ENCODE measurements at places on chromosomes 3 and 15. TPM values are rescaled to one million over a fixed set of nuclear protein-coding genes. Genes with fewer than 3 reads are reported as not detected.

The ADAMTS7 gene
- total RNA-seq: 1.4 TPM

The CPN2 gene
- not detected for total RNA-seq

The PIGX gene
- 38.0 TPM for total RNA-seq

The TMIE gene
- 0.84 TPM for total RNA-seq

The PLSCR4 gene
- not detected for total RNA-seq

The KCNMB3 gene
- total RNA-seq: 0.55 TPM

The FBN1 gene
- 1.4 TPM for total RNA-seq

The PLA2G4E gene
- not detected for total RNA-seq

The HIGD2B gene
- 0.68 TPM for total RNA-seq

The ZBTB38 gene
- 19.9 TPM for total RNA-seq

The ATP10A gene
- total RNA-seq: 16.6 TPM

The NRROS gene
- 27.7 TPM for total RNA-seq

The LRRIQ4 gene
- 0.32 TPM for total RNA-seq

DNA sequence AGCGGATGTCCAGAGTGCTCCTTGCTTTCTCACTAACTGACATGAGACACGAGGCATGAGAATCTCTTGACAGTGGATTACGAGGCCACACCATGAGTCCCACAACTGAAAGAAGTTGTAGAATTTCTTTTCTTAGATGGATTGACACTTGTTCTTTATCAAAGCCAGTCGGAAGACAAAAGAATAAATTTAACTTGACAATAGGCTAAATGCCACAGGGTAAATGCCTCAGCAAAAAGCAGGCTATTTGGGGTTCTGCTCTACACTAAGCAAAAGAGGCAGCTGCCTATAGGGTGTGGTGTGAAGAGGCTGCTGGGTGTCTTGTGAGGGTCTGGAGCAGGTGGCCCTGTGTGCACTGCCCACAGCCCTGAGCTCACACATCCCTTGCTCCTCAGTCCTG lies 135.1 kb upstream of the SEMA6D start:
- DNase-seq: no peak

- DNase-seq: peak; percentile 71
Measured at GRCh38 chr3:53044711-53045517, 959 bp downstream of the SFMBT1 start.

- DNase-seq: no peak
Measured at GRCh38 chr15:63860155-63860554, 26.4 kb upstream of the HERC1 start.

- DNase-seq: no peak
Measured at GRCh38 chr3:66851894-66852613, 146.1 kb upstream of the KBTBD8 start.

GRCh38 chr15:84879088-84879780 lies 5.2 kb upstream of the SLC28A1 start:
- DNase-seq: no peak

DNA sequence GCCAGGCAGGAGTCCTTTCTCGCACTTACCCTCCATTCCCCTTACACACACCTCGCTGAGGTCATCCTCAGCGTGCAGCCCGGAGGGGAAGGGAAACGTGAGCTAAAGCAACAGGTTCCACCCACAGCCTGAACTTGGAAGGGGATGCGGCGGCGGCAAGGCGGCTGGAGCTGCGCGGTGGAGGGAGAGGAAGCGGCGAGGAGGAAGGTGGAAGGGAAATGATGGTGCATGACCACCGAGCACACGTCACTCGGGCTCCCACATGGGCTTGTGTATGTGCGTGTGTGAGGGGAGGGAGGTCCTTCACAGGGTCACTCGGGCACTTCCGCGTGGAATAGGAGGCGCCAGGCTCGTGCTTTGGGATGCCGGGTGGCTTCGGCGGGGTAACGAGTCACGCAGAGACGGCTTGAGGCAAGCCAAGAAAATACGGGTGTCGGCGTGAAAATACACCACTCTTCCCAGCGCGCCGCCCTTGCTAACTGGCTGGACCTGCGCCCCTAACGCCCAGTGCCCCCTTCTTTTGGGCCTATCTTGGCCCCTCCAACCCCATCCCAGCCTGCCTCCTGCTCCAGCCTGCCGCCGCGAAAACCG lies 225.5 kb upstream of the IL12A start:
- DNase-seq: peak; percentile 7

DNA sequence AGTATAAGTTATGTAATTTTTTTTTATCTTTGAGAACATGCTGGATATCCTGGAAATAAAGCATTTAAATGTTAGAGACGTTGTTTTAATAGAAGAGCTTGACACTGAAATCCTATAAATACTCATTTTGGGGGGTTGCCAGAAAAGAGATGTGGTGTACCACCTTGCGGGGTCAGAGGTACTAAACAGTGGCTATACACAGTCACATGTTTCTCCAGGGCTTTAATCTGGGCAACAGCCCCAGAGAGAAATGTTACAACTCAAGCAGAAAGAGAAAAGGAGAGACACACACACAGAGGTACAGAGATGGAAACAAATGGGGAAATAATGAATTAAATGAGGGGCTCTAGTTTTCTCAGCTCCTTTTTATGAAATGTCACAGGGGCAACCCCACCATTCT lies 113.8 kb downstream of the SENP2 start:
- DNase-seq: no peak

GRCh38 chr3:186209810-186210752 lies 101.2 kb upstream of the ETV5 start:
- DNase-seq: no peak

GRCh38 chr15:27017168-27017809 lies 46.3 kb downstream of the GABRG3 start:
- peak; percentile 51 for DNase-seq

DNA sequence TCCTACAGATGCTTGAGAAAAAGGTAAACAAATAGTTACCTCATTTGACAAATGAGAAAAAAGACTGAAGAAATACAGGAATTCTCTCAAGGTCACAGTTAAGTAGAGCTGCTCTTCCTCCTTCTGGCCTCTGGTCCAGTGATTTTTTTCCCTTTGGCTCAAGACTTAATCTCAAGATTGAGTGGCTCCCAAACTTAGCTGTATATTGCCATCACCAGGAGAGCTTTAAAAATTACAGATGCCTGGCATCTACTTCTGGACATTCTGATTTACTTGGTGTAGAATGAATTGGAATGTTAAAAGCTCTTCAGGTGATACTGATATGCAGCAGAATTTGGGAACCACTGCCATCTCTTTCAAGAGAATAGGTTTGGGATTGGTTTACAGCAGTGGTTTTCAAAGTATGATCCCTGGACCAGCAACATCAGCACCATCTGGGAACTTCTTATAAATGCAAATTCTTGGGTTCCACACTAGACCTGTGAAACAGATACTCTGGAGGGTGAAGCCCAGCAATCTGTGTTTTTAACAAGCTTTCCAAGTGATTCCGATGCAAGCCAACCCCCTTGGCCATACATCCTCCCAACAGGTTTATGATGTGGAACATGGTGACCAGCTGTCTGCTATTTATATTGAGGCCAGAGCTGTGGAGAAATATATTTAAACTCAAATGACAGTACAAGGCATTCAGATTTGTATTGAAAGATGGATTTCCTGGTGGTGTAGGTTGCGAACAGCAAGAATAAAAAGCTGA lies 333.0 kb upstream of the RARB start:
- no peak for DNase-seq

DNA sequence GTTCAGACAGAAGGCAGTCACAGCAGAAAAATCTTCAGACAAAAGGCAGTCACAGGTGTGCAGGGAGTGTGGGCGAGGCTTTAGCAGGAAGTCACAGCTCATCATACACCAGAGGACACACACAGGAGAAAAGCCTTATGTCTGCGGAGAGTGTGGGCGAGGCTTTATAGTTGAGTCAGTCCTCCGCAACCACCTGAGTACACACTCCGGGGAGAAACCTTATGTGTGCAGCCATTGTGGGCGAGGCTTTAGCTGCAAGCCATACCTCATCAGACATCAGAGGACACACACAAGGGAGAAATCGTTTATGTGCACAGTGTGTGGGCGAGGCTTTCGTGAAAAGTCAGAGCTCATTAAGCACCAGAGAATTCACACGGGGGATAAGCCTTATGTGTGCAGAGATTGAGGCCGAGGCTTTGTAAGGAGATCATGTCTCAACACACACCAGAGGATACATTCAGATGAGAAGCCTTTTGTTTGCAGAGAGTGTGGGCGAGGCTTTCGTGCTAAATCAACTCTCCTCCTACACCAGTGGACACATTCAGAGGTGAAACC lies 27.6 kb downstream of the ZNF589 start:
- DNase-seq: peak; percentile 80

DNA sequence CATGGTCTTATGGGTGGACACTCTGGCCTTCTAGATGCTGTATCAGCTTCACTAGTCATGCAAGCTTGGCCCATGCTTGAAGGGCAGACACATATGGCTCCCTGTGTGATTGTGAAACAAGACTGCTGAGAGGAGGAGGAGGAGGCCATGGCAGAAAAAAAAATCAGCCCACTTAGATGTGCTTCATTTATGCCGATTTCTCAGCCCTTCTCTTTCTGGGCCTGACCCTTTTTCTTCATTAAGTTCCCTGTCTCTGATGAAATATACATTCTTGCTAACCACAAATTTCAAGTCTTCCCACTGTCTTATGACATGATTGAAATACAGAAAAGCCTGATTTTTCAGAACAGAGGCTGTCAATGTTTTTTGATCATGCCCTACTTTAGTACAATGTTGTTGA lies 213.0 kb upstream of the FEZF2 start:
- no peak for DNase-seq

GRCh38 chr3:111319598-111319997 lies 222.4 kb upstream of the CD96 start:
- DNase-seq: no peak

DNA sequence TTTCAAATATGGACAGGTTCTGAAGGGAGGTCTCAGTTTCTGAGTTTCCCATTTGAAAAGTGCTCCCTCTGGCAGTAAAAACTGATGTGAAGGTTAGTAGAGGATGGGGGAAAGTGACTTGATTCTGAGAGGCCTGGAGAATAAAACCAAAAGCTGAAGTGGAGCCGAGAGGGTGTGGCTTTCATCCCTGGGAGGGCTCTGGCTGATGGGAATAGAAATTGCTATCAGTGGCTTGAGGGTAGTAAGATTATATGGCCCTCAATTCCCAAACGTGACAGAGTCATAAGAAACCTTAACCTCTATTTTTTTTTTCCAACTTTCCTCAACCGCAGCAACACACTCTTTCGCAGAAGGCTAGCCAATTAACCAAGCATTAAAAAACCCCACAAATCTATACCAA lies 185.9 kb downstream of the MEIS2 start:
- DNase-seq: no peak

GRCh38 chr3:71307991-71308697 lies 275.4 kb downstream of the FOXP1 start:
- no peak for DNase-seq

DNA sequence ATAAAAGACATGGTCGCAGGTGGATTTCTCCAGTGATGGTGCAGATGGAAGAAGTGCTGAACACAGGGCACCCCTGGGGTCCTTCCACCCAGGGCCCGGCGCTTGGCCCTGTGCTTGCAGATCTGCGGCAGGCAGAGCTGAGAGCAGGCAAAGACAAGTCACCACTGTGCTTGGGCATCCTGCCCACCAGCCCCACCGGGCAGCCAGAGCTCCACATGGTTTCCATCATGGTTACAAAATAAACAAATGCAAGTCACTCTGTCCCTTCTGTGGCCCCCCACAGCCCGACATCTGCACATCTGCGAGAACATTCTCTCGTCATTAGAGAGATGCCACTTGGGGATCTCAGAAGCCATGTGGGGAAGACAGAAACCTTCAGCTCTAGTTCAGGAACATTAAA lies 37.6 kb upstream of the SFMBT1 start:
- DNase-seq: no peak

DNA sequence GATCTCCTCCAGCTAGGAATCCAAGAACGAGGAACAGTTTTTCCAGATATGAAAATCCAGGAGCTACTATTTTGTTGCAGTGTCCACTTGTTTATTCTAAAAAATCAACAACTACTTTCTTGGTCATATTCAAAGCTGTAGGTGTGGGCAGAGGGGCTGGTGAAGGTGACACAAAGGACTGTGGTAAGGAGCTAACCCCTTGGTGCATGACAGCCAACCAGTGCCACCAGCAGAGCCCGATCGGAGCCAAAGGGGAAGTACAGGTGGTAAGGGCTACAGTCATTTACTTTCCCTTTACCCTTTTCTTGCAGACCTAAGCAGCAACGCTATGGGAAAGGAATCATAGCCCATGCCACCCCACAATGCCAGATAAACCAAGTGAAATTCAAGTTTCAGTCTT lies 30.7 kb downstream of the PLA1A start:
- no peak for DNase-seq

DNA sequence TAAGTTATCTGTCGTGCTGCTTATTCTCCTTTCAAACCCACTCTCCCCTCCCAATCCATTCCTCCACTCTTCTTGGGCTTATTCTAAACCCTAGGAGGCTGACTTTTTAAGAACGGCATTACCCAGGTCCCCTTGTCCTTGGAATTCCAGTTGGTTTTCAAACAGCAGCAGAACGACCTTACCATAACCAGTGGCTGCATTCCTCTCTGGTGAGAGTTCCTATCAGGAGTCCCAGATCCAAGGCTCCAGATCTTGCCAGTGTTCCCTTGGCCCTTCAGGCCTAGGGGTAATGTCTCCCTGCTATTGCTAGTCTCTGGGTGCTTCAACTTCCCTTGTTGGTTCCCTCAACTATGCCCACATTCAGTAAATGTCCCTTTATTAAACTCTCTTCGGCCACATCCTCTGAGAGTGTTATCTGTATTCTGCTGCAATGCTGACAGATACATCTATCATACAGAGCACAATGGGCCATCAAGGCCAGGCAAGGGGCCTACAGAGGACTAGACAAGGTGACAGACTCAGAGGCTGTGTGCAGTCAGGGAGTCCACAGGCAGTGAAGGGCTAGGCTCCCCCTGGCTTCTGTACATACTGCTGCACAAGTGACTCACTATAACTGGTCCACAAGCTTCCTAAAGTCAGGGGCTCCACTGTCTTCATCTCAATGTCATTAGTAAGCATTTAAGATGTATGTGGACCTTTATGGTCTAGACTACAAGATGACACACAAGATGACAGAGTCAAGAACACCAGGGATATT lies 10.1 kb downstream of the LYSMD2 start:
- DNase-seq: no peak

All from activated naive CD4-positive, alpha-beta T cell treated with anti-CD3 and anti-CD28 coated beads, Interleukin-2, amount 50 U/mL, for 72 hours (primary cell).